ENCODE measurements at places on chromosomes 5 and 9.
A peak's percentile ranks its signal among the peaks of the same experiment; 100 is the strongest.

DNA sequence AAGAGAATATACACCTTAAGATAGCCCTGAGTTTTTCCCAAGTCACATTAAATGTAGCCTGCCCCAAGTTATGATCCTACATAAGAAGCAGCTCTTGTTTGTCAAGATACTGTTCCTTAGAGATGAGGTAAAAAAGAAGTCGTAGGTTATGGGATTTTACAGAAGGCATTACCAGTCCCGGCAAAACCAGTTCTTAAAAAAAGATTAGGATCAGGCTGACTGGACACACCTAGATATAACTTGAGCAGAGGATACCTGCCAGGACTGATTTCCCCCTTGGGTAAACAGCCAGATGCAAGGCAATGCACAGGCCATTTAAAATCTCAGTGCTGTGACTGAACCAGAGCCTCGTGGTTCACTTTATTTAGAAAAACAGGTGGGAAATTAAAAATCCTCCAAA is 14.1 kb upstream of the SEMA5A start:
- DNase-seq, result no peak

DNA sequence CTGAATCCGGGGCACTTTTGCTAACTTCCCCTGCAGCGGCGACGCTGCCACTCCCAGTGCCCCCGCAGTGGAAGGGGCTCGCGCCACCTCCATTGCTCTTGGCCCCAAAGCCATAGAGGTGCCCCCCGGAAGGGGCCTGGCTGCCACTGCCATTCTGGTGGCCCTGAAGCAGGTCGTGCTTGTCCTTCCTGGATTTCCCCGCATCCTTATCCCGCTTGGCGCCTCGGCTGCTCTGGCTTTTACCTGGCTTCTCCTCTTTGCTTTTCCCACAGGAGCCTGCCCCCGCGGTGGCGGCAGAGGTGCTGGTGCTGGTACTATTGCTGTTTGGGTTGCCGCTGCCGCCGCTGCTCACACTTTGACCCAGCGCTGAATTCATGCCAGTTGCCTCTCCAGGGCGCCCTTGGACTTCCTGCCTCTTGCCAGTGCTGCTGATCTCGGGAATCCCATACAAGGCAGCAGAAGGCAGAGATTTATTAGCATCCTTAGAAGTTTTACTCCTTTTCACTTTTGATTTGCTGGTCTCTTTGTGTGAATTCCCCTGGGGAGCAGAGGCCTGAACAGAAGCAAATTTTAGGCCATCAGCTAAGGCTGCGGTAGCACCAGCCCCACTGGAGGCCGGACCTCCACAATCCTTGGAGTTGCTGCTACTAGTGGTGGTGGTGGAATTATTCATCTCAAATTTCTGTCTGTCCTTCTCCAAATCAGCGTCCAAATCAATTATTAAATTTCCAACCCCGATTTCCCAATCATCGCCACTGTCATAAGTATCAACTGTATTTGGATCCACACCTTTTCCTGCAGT is 2.1 kb downstream of the ZNF608 start:
- no peak for DNase-seq

DNA sequence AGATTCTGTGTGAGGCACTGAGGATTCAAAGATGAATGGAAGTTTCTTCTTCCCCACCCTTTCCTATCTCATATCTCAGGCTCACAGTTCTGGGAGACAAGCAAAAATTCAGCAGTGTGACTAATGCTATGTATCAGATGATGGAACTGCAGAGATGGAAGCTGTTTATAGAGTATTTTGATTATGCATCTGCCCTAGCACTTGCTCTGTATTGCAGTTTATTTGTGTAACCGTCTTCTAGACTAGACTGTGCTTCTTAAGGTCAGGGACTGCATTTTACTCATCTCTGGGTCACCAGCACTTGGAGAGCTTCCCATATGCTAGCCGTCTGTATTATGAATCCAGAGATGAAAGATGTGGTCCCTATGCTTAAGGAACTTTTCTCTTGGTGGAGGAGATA is 12.6 kb downstream of the CAVIN4 start:
- no peak for DNase-seq

DNA sequence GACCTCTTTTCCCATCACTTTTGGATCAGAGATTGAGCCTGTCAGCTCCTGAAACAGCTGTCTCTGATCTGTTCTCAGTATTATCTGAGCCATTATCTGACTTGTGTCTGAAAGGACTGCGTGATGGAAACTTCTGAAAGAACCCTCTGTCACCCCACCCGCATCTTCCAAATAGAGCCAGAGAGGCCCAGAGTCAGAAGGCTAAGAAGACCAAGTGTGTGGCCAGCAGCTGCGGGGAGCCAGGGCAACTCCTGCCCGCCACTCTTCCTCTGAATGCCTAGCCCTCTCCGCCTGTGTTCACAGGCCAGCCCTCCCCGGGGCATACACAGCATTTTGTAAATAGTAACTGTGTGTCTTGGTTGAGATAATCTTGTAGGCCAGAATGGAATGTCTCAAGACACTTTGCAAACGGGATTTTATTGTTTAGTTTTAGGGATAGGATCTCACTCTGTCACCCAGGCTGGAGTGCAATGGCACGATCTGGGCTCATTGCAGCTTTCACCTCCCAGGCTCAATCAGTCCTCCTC is 92.7 kb downstream of the AOPEP start:
- DNase-seq, result no peak

DNA sequence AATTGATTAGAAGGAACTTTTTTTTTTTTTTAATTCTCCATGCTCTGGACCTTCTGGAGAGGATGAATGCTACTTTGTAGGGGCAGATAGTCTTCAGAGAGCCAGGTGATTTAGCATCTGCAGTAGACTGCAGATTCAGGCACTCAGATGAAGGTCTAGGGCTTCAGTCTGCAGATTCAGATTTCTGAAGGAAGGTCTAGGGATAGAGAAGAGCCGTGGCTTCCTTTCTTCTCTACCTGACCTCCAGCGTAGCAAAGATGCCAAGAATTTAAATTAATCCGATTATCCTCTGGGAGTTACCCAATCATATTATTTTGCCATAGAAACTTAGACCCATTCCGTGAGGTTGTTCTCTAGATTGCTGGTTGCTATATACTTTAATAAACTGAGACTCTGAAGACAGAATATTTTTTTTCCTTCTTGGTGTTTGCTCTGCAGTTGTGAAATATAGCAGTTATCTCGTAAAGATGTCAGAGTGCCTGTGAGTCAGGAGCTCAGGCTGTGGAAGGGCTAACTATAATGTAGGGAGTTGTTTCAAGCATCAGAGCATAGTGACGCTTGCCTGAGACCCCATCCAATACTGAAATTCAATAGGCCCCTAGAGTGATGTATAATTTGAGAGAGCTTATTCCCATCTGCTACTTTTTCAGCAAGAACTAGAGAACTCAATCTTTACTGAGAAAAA is 132.7 kb upstream of the SLC12A2 start:
- no peak for DNase-seq

- no peak for DNase-seq
These were observed 136.9 kb downstream of the ARHGAP26 start for GRCh38 chr5:142906863-142907671.

- no peak for DNase-seq
These were observed 230.3 kb downstream of the MPDZ start for GRCh38 chr9:13049223-13049622.

DNA sequence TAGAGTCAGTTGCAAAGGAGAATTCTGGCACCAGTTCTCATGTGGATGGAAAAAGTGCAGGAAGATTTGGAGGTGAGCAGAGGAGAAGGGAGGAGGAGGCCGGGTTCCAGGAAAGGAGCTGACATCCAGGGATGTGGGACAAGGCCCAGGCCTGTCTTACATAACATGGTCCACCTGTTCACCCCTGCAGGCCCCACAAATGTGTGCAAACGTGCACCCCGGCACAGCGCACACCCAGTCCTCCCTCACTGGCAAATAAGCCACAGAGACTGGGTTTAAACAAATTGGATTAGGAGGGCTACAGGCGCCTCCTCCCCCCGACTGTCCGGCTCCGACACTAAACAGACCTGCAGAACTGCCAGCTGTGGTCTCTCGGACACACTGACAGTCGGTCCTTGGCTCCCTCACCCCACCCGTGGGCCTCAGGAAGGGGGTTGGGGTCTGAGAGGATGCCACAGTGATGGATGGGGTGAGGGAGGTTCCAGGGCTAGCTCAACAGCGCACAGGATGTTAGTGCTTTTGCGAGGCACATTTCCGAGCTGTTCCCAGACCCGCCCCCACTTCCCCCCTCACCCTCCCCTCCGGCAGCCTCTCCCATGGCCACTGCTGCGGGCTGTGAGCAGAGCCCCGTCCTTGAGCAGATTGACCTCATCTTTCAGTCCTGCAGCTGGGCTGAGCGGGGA is 43.4 kb upstream of the IL17B start:
- DNase-seq, result no peak

GRCh38 chr5:169548315-169548714 is 35.3 kb upstream of the SPDL1 start:
- DNase-seq, result no peak

GRCh38 chr9:5582835-5583195 is 46.1 kb upstream of the RIC1 start:
- DNase-seq, result peak; percentile 33

GRCh38 chr5:35087991-35088390 is 40.2 kb upstream of the AGXT2 start:
- DNase-seq, result no peak

- DNase-seq, result no peak
These were observed 4.8 kb downstream of the IRX1 start for GRCh38 chr5:3600106-3601060.

GRCh38 chr5:93274291-93274690 is 306.7 kb downstream of the NR2F1-AS1 start:
- DNase-seq, result no peak

GRCh38 chr5:138663009-138663408 is 87.8 kb upstream of the HSPA9 start:
- peak; percentile 21 for DNase-seq

- no peak for DNase-seq
These were observed 1944.6 kb upstream of the WWC1 start for GRCh38 chr5:166346726-166347374.

- no peak for DNase-seq
These were observed 109.8 kb upstream of the MSX2 start for GRCh38 chr5:174614500-174615135.

DNA sequence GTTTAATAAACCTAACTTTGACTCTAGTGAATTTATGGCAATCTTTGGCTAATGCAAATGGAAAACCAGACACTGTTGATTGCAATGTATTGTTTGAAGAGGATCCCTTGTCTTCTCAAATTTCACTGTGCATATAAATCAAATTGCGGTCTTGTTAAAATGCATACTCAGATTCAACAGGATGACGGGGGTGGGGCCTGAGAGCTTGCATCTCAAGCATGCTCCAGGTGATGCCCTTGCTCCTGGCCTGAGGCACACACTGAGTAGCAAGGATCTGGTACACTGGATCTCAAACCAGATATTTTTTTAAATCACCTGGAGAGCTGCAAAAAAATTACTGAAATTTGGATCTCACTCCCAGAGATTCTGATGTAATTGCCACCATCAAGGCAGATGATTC is 463.7 kb downstream of the DNAH5 start:
- no peak for DNase-seq

GRCh38 chr5:14146725-14147124 is 3.6 kb downstream of the TRIO start:
- DNase-seq, result no peak

- no peak for DNase-seq
These were observed 3.2 kb upstream of the FUBP3 start for GRCh38 chr9:130576176-130576575.

DNA sequence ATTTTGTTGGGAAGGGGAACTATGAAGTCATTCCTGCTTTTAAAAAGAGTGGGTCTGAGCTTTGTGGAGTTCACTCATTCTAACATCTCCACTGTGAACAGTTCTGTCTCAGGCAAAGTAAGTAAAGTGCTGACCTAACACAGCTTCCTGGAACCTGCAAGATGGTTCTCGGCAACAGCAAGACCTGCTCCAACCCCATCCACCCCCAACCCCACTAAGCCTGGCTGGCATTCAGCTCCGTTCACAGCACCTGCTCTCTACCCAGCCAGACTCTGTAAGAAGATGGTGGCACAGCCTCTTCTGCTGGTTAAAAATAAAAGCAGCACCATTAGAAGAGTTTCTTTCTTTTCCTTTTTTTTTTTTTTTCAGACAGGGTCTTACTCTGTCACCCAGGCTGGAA is 42.0 kb downstream of the EPB41L4B start:
- no peak for DNase-seq

DNA sequence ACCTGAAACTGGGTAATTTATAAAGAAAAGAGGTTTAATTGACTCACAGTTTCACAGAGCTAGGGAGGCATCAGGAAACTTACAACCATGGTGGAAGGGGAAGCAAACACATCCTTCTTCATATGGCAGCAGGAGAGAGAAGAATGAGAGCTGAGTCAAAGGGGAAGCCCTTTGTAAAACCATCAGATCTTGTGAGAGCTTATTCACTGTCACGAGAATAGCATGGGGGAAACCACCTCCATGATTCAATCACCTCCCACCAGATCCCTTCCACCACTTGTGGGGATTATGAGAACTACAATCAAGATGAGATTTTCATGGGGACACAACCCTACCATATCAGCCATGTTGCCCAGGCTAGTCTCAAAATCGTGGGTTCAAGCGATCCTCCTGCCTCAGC is 143.4 kb downstream of the FGF18 start:
- no peak for DNase-seq

- no peak for DNase-seq
These were observed 9.2 kb downstream of the SQSTM1 start for GRCh38 chr5:179829732-179830435.

- no peak for DNase-seq
These were observed 46.6 kb upstream of the PCA3 start for GRCh38 chr9:76717613-76718012.

DNA sequence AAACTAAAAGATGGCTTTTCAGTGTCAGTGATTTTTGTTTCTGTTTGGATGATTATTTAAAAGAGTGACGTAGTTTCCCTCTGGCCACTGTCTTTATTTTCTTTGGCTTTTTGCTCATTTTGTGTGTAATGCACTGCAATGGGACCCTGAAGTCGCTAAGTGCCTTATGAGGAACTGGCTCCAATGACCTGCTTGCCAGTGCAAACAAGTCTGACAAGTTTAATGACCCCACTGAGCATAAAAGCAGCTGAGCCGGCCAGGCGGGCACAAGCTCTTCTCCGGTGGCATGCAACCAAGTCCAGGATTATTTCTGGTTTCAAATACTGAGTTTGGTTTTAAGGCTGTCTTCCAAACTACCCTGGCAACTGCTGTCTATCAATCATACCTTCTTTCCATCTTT is 15.6 kb upstream of the GNA14 start:
- DNase-seq, result no peak

DNA sequence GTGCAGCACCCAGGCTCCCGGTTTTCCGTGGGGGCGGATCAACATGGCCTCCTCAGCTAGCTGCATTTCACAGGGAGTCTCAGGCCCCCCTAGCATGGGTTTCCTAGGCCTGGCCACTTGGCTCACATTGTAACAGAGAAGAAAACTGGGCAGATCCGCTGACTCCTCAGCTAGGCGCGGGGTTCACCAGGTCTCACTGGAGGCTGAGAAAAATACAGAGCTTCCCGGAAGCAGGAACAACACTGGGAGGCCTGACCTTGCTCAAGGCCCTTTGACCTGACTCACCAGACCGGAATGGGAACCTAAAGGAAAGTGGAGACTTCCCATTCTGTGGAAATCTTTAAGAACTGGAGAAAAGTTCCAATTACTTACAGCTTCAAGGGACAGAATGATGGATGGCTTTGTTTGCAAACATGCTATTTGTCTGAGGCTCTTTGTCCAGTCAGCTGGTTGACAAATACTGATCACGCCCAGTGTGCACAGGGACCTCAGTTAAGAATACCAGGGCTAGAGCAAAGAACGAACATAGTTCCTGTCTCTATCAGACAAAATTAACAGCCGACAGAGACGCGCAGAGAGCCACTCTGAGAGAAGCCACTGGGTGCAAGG is 88.7 kb upstream of the LRRTM2 start:
- DNase-seq, result no peak
